ENCODE measurements at places on chromosomes 7 and 10. TPM values are rescaled to one million over a fixed set of nuclear protein-coding genes. Genes with fewer than 3 reads are reported as not detected.

DNA sequence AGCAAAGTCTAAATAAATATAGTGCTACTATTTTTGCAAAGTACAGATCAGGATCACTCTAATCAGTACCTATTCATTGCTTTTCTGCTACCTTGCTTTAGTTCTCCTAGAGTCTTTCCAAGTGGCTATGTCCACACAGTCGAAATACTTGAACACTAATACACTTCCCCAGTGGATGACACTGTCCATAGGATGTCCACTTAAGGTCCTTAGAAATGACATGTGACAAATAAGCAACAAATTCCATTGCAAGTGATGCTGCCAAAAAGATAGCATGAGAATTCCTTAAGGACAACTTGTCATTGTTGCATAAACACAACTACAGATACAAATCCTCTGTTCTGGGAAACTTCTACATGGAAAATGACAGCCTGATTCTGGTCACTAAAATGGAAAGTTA, 93.6 kb downstream of the ANK3 start:
- no peak for DNase-seq

DNA sequence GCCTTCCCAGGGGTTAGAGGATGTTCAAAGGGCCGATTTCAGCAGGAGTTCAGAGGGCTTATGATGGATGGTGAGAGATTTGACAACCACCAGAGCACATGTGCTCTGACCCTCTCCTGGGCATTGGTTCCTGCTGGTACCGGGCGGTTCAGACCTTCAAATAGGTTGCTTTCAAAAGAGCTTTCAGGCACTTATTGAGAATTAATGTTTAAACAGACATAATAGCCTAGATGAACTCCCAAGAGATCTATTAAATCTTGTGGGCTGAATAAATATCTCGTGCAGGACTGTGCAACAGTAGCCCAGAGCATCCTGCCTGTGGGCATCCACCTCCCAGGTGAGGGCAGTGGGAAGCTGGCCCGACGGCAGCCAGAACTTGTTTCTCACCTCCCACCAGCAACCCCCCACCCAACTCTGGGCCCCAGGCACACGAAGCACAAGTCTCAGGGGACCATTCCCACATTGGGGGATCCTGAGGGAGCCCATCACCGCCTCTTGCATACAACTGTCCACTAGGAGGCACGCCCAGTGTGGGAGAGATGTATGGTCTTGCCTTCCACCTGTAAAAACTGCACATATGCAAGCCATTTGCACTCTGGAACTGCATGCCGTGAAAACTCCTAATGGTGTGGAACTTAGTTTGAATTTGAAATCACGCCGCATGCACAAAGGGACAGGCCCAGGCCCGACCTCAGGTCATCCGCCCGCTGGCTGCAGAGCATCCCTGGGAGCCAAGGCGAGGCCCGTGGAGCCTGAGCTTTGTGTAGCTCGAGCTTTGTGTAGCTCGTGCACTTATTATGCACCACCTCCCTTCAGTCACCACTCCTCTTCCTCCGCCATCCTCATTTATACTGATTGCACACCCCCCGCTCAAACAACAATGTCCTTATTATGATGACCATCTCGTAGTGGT, 147.8 kb downstream of the ADCY1 start:
- no peak for DNase-seq

DNA sequence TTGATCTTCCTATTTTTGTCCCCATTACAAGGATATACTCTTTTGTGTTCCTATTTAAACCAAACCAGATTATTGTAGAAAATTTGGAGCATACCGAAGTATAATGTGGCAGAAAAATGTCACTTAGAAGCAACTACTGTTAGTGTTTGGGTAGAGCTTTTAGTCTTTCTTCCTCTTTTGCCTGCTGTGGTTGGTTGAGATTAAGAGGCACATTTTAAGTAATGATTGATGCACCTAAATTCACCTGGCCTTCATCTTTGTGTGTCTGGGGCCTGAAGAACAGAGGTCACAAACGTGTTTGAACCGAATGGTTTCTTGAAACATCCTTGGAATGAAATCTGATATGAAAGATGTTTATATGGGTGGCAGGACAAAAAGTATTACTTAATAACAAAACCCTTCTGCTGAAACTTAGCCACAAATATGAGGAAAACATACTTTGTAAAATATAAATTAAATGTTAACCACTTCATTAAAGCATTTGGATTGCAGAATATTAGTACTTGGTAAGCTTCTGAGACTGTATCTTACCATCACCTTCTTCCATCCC, 2.6 kb downstream of the BPGM start:
- DNase-seq: no peak

- no peak for DNase-seq
These were observed 102.8 kb upstream of the ARID5B start for GRCh38 chr10:61798713-61799112.

GRCh38 chr7:106978425-106979420, 65.8 kb upstream of the PRKAR2B start:
- no peak for DNase-seq

DNA sequence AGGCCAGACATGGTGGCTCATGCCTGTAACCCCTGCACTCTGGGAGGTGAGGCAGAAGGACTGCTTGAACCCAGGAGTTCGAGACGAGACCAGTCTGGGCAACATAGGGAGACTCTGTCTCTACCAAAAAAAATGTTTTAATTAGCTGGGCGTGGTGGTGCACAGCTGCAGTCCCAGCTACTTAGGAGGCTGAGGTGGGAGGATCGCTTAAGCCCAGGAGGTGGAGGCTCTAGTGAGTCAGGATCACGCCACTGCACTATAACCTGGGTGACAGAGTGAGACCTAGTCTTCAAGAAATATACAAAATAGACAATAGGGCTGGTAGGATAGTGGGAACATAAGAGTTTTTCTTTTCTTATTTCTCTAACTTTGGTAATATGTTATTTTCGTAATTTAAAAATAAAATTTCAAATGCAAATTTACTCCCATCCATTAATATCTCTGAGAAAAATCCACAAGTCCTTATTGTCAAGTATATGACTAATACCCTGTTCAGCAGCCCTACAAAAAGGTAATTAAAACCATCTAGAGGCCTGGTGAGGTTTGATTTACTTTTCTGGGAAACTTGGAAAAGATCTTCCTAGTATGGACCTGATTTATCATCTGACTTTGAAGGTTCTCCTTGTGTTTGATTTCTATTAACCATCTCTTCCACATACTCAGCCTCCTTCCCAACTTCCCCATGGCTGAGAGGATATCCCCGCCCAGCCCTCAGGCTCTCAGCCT, 50.0 kb downstream of the CREB3L2 start:
- DNase-seq: no peak

The HGF gene
- not detected for total RNA-seq

The WIPF3 gene
- total RNA-seq: not detected
